ENCODE measurements at places on chromosomes 7 and 10.

GRCh38 chr7:128390871-128391565 is 18.8 kb downstream of the IMPDH1 start:
- no peak for DNase-seq

GRCh38 chr7:7705318-7705717 is 13.1 kb downstream of the RPA3 start:
- no peak for DNase-seq

- no peak for DNase-seq
Measured at GRCh38 chr7:95772771-95773581, 622 bp downstream of the DYNC1I1 start.

DNA sequence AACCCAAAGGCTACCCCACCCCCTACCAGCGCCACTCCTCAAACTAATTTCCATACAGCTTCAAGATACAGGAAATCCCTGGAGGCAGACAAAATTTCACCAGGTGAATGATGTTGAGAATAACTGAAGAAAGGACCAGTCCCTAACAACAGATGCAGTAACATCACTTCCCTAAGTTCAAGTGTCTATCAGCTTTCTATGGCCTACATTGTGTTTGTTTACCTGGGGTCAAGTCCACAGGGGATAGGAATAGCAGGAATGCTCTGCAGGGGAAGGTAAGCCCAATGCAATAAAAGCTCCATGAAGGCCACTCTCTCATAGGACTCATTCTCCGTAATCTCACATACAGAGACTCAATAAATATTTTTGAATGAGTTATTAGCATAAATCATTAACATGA is 26.9 kb downstream of the FAM13C start:
- no peak for DNase-seq

GRCh38 chr7:107461938-107462533 is 7.8 kb upstream of the GPR22 start:
- no peak for DNase-seq

DNA sequence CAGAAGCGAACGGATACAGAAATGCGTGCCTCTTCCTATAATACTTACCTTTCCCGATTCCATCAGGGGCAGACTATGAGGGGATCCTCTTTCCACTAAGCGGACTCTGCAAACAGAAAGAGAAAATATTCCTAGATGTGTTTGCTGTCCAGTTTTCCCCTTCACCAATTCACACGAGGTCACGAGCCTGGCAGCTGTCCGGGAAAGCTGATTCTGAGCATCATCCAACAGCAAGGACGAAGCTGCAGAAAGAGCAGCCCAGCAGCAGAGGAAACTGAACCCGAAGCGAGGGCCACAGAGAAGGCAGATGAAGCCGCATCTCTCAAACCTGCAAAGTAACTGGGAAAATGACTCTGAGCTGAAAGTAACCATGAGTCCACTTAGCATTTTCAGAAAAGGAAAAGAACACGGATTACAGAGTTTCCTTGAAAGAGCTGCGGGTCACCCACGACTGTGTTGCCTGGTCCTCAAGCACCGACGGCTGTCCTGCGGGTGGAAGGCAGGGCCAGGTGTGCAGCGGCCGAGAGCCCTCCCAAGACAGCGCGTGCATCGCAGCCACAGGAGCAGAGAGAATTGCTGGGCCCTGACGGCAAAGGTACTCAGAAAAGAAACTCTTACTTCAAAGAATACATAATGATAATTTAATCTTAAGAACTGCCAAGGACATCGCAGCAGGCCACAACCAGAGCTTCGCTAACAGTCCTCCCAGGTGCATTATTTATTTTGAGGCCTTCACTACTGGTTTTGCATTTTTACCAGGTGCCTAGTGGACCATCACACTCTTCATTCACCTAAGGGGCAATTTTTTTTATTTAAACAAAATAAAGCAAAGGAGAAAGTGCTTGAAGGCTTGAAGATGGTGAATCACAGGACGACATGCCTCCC is 153.3 kb downstream of the ZMYND11 start:
- no peak for DNase-seq

DNA sequence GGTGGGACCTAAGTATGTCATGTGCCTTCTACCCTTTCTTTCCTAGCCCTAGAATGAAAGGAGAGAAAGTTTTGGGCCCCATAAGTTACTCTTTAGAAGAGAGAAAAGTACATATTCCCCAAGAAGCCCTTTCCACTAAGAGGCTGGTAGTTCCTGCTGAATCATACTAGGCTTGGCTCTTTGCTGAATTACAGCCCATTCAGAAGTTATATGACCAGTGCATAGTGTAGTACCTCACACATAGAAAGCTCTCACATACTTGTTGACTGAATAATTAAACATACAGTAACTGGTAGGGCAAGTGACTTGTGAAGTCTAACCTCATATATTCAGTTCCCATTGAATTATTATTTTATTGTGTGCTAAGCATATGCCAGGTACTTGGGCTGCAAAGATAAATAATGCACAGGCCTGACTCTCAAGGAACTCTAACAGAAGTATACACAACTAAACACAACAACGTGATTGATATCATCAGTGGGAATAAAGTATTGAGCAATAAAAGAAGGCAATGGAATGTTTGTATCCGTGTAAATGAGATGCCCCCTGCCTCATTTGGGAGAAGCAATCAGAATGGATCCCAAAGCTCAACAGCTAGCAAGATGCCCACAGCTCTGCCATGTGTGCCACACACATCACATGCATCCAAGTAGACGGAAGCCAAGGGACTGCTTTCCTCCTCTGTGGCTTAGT is 38.9 kb upstream of the UBN2 start:
- no peak for DNase-seq

DNA sequence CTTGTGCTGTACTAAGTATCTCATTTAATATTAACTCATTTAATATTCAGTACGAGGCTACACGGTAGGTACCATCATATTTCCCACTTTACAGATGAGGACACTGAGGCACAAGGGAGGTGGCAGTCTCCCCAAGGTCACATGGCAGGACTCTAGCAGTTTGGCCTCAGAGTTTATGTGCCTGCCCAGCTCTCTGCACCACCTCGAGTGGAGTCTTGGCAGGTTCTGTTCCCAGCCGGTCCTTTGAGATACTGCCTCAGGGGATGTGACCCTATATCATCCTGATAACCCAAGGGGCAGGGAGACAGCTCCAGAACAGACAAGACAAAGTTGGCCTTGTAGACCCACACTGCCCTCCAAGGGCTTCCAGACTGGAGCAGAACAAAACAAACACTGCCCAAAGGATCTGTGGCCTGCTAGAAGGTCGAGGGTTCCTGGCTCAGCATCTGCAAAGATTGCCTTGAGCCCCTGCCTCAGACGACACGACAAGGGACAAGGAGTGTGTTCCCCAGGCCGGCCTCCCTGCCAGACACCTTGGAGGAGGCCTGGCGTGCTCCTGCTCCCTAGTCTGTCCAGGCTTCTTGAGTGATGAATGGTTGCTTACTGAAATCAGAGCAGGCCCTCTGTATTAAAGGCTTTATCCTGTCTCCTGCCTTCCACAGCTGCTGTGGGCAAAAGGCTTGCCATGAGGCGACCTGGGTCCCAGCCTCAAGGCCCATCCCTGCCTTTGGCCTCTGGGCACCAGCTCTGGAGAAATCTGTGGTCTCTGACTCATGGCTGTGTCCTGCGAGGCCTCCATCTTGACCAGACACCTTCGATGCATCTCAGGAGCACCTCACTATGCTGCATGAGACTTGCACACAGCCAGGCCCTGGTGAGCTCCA is 3.9 kb upstream of the PWWP2B start:
- no peak for DNase-seq
